ENCODE measurements at places on chromosomes 6 and 20.

DNA sequence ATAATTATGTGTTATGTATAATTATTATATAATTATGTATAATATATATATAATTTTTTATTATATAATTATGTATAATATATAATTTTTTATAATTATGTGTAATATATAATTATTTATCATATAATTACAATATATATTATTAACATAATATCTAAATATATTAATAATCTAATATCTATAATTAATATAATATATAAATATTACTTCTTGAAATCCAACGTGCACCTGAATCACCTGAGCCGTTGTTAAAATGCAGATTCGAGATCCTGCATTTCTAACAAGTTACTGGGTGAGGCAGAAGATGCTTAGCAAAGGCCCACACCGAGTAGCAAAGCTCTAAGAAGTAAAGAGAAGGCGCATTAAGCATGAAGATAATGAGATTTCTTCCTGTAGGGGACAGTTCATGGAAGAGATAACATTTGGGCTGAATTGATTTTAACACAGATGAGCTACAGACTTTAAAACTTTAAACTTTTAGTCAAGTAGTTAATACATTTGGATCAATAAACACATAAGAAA, 406.4 kb upstream of the PLCB4 start:
- no peak overlapping the region for H3K4me3 ChIP-seq
- no peak overlapping the region for H3K27ac ChIP-seq
- peaks cover 3% of the 10 kb centered on the region for H3K36me3 ChIP-seq
- H3K4me1 ChIP-seq: peaks cover 10% of the 10 kb centered on the region
- H3K27me3 ChIP-seq: no peaks in the 10 kb centered on the region

- H3K4me3 ChIP-seq: no peak overlapping the region
- H3K27ac ChIP-seq: no peak overlapping the region
- H3K4me1 ChIP-seq: no peaks in the 10 kb centered on the region
- no peaks in the 10 kb centered on the region for H3K27me3 ChIP-seq
Observed at GRCh38 chr6:166419286-166419685, 36.5 kb upstream of the MPC1 start.

DNA sequence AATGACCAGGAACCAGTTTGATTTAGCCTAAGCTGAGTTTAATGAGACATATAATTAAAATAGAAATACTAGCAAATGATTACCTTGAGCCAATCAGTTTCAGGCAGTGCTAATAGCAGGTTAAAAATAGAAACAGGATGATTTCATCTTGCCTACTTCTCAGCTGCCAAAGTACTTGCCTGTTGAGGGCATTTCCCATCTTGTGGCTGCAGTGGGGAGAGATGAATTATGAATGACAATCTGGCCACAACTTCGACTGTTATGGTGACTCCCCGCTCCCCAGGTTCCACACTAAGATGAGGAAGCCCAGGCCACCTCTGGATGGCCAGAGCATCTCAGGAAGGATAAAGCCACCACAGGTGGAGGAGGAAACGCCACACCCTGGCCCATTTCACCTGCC, 31.3 kb downstream of the MBOAT1 start:
- H3K27ac ChIP-seq: no peak overlapping the region
- H3K36me3 ChIP-seq: no peaks in the 10 kb centered on the region
- no peaks in the 10 kb centered on the region for H3K27me3 ChIP-seq
- H3K4me1 ChIP-seq: no peaks in the 10 kb centered on the region
- no peak for DNase-seq
- H3K4me3 ChIP-seq: no peak overlapping the region

DNA sequence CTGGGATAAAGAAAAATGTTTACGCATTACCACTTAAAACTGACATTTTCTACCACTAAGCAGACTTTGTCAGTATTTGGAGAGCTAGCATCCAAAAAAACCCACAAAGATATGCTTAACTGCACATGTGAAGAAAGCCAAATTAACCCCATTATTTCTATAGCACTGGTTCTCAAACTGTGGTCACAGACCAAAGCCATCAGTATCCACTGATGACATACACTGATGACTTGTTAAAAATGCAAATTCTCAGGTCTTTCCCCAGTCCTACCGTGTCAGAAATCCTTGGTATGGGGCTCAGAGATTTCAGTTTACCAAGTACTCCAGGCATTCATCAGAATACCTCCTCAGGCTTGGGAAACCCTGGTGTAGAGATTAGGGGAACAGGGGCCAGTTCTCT, 230.2 kb downstream of the PTPRK start:
- no peak for DNase-seq
- no peaks in the 10 kb centered on the region for H3K4me1 ChIP-seq
- no peaks in the 10 kb centered on the region for H3K27me3 ChIP-seq
- no peak overlapping the region for H3K4me3 ChIP-seq

GRCh38 chr20:14245368-14245970, 91.9 kb downstream of the FLRT3 start:
- no peaks in the 10 kb centered on the region for H3K36me3 ChIP-seq
- no peaks in the 10 kb centered on the region for H3K27me3 ChIP-seq
- no peak for DNase-seq
- H3K4me3 ChIP-seq: no peak overlapping the region
- no peak overlapping the region for H3K27ac ChIP-seq

- DNase-seq: no peak
- H3K4me1 ChIP-seq: no peaks in the 10 kb centered on the region
- no peak overlapping the region for H3K27ac ChIP-seq
- H3K36me3 ChIP-seq: no peaks in the 10 kb centered on the region
- H3K4me3 ChIP-seq: no peak overlapping the region
Observed at GRCh38 chr6:159094444-159095252, 49.9 kb upstream of the TAGAP start.

DNA sequence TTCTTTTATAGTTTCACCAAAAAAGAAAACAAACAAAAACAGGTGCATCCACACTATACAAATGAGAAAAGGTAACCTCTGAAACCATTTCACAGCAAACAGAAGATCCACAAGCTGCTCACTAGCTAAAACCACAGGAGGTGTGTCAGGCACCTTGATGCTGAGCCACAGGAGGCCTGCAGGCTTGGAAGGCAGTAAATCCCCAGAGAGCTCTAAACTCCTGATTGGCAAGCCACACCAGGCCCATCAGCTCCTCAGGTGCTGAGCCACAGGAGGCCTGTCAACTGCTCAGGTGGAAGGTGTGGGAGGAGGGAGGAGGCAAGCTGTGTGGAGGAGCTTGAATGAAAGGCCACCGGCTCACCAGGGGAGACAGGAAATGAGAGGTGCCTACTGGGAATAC, 273.0 kb downstream of the PKHD1 start:
- no peak overlapping the region for H3K4me3 ChIP-seq
- H3K27me3 ChIP-seq: no peaks in the 10 kb centered on the region
- no peak for DNase-seq

- H3K4me3 ChIP-seq: no peak overlapping the region
- H3K27me3 ChIP-seq: no peaks in the 10 kb centered on the region
- peaks cover 3% of the 10 kb centered on the region for H3K4me1 ChIP-seq
- no peak overlapping the region for H3K27ac ChIP-seq
Observed at GRCh38 chr6:19830171-19830570, 7.0 kb upstream of the ID4 start.

- no peak overlapping the region for H3K27ac ChIP-seq
- H3K27me3 ChIP-seq: peaks cover 4% of the 10 kb centered on the region
- H3K4me3 ChIP-seq: no peak overlapping the region
Observed at GRCh38 chr6:11833626-11834592, 55.3 kb upstream of the ADTRP start.

DNA sequence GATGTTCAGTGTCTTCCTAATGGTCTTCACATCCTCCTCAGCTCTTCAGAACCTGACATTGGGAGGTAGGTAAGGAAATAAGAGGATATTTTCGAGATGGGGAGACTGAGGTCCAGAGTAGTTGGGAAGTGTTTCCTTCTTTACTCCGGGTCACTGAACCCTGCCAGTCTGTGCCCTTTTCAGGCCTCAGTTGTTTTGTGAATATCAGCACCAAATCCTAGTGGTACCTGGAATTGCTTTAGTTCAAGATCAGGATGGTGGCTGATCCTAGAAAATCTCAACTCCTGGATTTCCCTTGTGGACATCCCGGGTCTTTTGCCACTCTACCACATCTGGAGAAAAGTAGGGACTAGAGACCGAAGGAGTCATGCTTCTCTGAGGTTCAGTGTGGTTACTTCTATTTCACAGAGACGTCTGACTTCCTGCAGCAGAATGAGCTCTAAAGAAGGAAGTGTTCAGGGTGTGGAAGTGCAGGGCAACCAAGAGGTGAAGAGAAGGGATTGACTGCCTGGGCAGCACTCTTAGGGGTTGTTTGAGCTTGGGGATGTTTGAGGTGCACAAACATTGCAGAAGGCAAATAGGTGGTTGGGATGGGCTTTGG, 995 bp downstream of the STK4 start:
- peak overlapping the region; percentile 80 for H3K27ac ChIP-seq
- no peaks in the 10 kb centered on the region for H3K36me3 ChIP-seq
- peak overlapping the region; percentile 98 for H3K4me3 ChIP-seq
- peaks cover 24% of the 10 kb centered on the region for H3K4me1 ChIP-seq
- no peaks in the 10 kb centered on the region for H3K27me3 ChIP-seq

DNA sequence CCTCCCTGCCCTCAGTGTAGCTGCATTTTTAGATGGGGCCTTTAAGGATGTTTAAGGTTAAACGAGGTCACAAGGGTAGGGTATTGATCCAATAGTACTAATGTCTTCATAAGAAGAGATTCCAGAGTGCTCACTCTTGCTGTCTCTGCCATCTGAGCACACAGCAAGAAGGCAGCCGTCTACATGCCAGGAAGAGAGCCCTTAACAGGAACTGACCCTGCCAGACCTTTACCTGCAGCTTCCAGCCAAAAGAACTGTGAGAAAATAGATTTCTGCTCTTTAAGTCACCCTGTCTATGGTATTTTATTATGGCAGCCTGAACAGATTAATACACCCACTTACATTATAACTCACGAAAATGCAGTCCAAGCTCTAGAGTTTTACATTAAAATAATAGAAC, 685.3 kb upstream of the MARCKS start:
- no peak for DNase-seq
- no peaks in the 10 kb centered on the region for H3K27me3 ChIP-seq
- peaks cover 12% of the 10 kb centered on the region for H3K4me1 ChIP-seq
- H3K36me3 ChIP-seq: no peaks in the 10 kb centered on the region

GRCh38 chr20:24389686-24390085, 79.7 kb upstream of the SYNDIG1 start:
- H3K27me3 ChIP-seq: peaks cover 28% of the 10 kb centered on the region
- H3K36me3 ChIP-seq: no peaks in the 10 kb centered on the region
- no peaks in the 10 kb centered on the region for H3K4me1 ChIP-seq
- DNase-seq: no peak

- peaks cover 12% of the 10 kb centered on the region for H3K36me3 ChIP-seq
- H3K4me3 ChIP-seq: no peak overlapping the region
- H3K27me3 ChIP-seq: no peaks in the 10 kb centered on the region
- DNase-seq: no peak
- H3K27ac ChIP-seq: no peak overlapping the region
Observed at GRCh38 chr6:20819774-20820400, 285.6 kb downstream of the CDKAL1 start.

DNA sequence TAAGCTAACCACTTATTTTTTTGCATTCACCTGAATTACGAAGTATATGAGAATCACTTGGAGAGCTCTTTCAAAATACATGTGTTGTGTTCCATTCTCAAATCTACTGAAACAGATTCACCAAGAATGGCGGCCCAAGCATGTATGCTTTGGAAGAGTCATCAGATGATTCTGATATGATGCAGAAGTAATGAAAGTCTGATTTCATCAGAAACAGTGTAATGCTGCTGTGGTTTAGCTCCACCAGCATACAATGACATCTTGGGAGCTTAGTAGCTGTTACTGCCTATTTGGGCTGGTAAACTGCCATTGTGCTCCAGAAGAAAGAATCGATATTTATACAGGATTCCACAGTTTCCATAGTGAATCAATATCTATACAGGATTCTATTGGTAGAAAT, 52.9 kb downstream of the UBR2 start:
- DNase-seq: no peak
- H3K4me1 ChIP-seq: peaks cover 4% of the 10 kb centered on the region
- H3K36me3 ChIP-seq: peaks cover 27% of the 10 kb centered on the region
- H3K27me3 ChIP-seq: no peaks in the 10 kb centered on the region
- H3K4me3 ChIP-seq: no peak overlapping the region

DNA sequence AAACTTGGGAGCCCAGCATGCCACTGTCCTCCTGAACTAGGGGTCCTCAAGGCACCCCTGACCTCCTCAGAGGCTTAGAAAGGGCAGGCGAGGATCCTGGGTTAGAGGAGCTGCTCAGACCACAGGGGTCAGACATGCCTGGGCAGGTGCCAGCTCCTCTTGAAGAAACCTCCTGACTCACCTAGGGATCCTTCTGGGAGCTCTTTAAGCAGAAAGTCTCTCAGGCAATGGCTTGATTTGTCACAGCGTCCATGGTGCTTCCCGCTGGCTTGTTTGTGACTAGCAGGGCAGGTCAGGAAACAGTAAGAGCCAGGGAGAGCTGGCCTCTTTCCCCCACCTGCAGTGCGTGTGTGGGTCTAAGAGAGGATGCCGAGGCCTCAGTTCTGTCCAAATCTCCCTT, 174.5 kb upstream of the SNX9 start:
- H3K4me1 ChIP-seq: no peaks in the 10 kb centered on the region
- H3K27me3 ChIP-seq: peaks cover 2% of the 10 kb centered on the region
- no peak overlapping the region for H3K27ac ChIP-seq
- H3K36me3 ChIP-seq: peaks cover 1% of the 10 kb centered on the region

DNA sequence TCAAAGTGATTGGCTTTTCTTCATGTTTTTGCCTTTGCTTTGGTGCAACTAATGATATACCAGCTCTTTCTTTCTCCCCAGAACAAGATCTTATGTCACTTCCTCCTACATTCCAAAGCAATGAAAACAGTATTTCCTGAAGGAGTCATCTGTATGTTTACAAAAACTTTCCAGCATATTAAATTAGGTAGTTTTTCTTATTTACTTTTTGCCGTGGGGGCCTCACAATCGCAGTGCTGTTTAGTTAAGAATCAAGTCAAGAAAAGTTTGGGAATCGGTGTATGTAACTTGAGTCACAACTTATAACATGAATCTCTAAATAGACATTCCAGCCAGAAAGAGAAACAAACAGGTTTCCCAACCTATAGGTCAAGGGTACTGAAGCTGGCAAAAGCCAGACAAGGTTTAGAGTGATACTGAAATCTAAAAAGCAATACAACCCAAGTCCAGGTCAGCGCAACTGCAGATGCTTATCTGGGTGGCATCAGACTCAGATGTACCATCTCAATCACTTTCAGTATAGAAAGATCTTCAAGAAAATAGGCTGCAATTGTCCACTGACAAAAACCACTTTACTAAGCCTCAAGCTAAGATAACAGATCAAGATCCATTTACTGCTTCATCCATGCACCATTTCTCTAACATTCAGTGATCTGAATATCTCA, 63.6 kb downstream of the IPCEF1 start:
- peak overlapping the region; percentile 78 for H3K27ac ChIP-seq
- peaks cover 4% of the 10 kb centered on the region for H3K4me1 ChIP-seq
- no peak overlapping the region for H3K4me3 ChIP-seq
- peaks cover 2% of the 10 kb centered on the region for H3K36me3 ChIP-seq

- no peaks in the 10 kb centered on the region for H3K4me1 ChIP-seq
- DNase-seq: no peak
- H3K27me3 ChIP-seq: peaks cover 2% of the 10 kb centered on the region
- H3K27ac ChIP-seq: no peak overlapping the region
- H3K36me3 ChIP-seq: no peaks in the 10 kb centered on the region
- no peak overlapping the region for H3K4me3 ChIP-seq
Observed at GRCh38 chr20:43355610-43356009, 102.1 kb upstream of the SRSF6 start.

- H3K27ac ChIP-seq: no peak overlapping the region
- DNase-seq: no peak
- H3K36me3 ChIP-seq: no peaks in the 10 kb centered on the region
Observed at GRCh38 chr6:36752886-36753506, 55.4 kb downstream of the RAB44 start.

GRCh38 chr20:51856432-51856831, 54.1 kb upstream of the SALL4 start:
- no peaks in the 10 kb centered on the region for H3K36me3 ChIP-seq
- H3K27ac ChIP-seq: no peak overlapping the region
- H3K4me1 ChIP-seq: peaks cover 2% of the 10 kb centered on the region
- DNase-seq: no peak
- no peak overlapping the region for H3K4me3 ChIP-seq
